Fibroblast of skin of abdomen (primary cell): ENCODE measurements at places on chromosomes 5 and 9.

DNA sequence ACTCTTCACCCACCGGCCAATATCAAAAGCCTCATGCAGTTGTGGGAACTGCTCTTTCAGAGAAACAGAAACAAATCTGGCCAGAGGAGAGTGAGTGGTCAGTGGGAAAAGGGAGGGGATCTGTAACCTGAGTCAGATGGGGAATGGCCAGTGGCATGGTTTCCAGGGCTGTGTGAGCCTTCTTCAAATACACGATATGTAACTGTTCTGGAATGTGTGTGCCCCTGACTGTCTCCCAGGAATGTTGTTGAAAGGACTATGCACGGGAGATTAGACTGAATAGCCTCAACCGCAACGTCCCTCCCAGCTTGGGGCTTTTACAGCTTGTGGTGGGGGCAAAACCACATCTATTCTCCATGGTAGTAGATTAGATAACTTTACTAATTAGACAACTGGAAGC is 60.8 kb downstream of the SH3TC2 start:
- peak; percentile 98 for DNase-seq

- DNase-seq = no peak
Observed at GRCh38 chr9:134547161-134548100, 94.2 kb upstream of the COL5A1 start.

DNA sequence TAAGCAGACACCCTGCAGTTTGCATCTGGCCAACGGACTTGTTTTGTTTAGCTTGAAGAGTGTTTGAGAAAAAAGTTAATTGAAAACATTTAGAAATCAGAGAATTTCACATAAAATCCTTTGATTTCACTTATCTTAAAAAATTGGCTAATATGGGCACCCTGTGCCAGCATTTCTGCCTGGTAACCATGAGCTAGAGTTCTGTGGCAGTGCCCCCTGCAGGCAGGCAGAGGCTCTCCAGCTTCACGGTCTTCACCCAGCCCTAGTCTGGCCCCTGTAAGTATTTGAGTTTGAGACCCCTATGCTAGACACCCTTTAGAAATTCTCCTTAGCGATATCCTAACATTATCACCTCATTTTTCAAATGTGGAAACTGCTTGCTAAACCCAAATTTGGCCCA is 18.8 kb upstream of the FANCC start:
- DNase-seq = no peak

GRCh38 chr9:115262477-115262876 is 144.5 kb upstream of the TNC start:
- peak; percentile 86 for DNase-seq

GRCh38 chr9:74083681-74084433 is 413.3 kb upstream of the RORB start:
- DNase-seq = no peak
